ENCODE measurements at places on chromosomes 12 and 14. TPM values are rescaled to one million over a fixed set of nuclear protein-coding genes. Genes with fewer than 3 reads are reported as not detected.

DNA sequence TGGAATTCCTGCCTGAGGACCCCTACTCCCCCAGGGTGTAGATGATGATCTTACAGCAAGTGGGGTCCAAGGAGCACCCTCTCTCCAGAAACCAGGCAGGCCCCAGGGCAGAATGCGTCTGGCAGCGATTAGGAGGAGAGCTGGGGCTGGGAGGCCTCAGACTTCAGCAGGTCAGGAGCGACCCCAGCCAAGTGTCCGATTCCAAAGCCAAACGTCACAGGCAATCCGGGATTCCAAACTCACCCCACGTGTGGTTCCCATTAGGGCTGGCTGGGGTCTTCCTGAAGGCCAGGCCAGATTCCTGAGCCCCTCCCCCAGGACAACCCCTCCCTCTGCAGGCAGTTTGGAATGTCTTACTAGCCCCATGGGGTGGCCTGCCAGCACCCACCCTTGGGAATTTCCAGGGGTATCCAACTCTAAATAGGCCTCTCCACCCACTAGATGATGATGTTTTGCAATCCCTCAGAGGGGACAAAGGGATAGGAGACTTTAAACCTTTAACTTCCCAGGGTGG, 17.3 kb upstream of the FIGNL2 start:
- no peak overlapping the region for H3K4me3 ChIP-seq
- H3K27ac ChIP-seq, result no peak overlapping the region
- H3K27me3 ChIP-seq, result peaks cover 42% of the 10 kb centered on the region
- no peak for DNase-seq

DNA sequence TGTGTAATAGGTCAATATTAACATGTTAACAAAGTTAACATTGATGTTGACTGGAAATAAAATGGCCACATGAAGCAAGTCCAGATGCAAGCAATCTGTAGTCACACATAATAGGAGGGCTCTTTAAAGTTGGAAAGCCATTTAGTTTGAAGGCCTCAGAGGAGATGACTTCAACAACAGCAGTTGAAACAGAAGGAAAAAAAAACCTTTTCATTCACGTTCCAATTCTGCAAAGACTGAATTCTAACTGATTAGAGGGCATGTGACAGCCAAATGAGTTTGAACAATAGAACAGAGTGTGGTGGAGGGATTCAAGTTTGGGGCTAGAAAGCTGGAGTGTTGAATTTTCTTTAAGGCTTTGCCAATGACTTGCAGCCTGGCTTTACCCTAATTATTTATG, 41.5 kb upstream of the DAAM1 start:
- no peak for DNase-seq
- H3K27ac ChIP-seq, result no peak overlapping the region
- no peak overlapping the region for H3K4me3 ChIP-seq
- H3K4me1 ChIP-seq, result peaks cover 2% of the 10 kb centered on the region
- H3K36me3 ChIP-seq, result no peaks in the 10 kb centered on the region

- H3K4me3 ChIP-seq, result no peak overlapping the region
- H3K4me1 ChIP-seq, result peaks cover 4% of the 10 kb centered on the region
- no peaks in the 10 kb centered on the region for H3K27me3 ChIP-seq
- no peak for DNase-seq
Measured at GRCh38 chr12:117023998-117024960, 74.9 kb downstream of the TESC start.

DNA sequence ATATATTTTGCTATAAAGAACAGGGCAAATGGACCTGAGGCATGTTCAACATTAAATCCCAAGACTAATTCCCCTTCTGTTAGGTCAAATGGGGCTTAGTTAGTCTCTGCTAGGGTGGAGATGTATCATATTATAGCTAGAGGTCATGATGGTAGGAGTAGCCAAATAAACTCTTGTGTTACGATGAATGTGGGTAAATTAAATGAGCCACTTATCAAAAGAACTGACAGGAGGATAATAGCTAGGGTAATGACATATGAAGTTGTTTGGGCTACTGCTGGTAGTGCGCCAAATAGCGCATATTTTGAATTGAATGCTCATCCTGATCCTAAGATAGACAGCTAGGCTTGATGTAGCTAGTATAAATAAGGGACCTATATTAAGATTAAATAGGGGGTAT, 445.0 kb downstream of the GXYLT1 start:
- no peak for DNase-seq
- H3K36me3 ChIP-seq, result no peaks in the 10 kb centered on the region
- H3K4me1 ChIP-seq, result no peaks in the 10 kb centered on the region
- H3K27me3 ChIP-seq, result no peaks in the 10 kb centered on the region
- no peak overlapping the region for H3K27ac ChIP-seq

DNA sequence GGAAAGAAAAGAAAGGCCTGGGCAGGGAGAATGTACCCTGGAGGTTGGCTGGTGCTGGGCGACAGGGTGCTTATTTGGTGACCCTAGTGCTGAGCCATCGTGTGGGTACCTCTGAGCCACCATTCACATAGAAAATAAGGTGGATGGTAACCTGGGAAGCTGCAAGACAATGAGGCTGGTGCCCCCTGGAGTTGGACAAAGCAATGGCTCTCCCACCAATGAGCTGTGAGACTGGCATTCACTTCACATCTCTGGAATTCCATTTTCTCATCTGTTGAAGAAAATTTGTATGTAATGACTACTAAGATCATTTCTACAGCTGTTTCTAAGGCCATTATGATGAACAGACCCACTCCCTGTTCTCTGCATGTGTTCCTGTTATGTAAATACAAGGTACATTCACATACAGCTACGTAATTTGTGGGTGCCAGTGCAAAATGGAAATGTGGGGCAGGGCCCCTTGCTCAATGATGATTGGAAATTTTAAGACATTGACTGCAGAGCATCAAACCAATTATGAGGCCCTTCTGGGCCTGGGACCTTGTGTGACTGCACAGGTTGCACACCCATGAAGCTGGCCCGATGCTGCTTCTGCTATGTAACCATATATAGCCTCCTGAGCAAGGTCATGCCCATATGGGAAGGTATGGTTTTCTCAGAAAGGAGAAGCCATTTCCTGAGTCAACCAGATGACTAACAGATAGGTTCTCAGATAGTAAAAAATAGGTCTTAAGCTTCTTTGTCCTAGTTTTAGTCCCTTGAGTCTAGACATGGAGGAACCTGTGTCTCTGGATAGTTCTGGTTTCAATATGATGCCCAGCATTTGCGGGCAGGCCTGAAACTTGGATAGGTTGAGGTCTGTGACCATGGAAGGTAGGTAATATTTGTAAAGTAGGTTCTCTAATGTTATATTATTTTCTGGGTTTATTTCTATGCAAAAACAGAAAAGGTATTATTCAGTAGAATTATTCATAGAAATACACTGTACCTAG, 63.4 kb upstream of the IGF1 start:
- peak overlapping the region; percentile 45 for H3K27ac ChIP-seq
- no peak overlapping the region for H3K4me3 ChIP-seq
- peaks cover 11% of the 10 kb centered on the region for H3K4me1 ChIP-seq
- no peak for DNase-seq
- no peaks in the 10 kb centered on the region for H3K27me3 ChIP-seq

Gene TAS2R8
- 0.04 TPM for total RNA-seq
